ENCODE measurements at places on chromosomes 13 and 19.

DNA sequence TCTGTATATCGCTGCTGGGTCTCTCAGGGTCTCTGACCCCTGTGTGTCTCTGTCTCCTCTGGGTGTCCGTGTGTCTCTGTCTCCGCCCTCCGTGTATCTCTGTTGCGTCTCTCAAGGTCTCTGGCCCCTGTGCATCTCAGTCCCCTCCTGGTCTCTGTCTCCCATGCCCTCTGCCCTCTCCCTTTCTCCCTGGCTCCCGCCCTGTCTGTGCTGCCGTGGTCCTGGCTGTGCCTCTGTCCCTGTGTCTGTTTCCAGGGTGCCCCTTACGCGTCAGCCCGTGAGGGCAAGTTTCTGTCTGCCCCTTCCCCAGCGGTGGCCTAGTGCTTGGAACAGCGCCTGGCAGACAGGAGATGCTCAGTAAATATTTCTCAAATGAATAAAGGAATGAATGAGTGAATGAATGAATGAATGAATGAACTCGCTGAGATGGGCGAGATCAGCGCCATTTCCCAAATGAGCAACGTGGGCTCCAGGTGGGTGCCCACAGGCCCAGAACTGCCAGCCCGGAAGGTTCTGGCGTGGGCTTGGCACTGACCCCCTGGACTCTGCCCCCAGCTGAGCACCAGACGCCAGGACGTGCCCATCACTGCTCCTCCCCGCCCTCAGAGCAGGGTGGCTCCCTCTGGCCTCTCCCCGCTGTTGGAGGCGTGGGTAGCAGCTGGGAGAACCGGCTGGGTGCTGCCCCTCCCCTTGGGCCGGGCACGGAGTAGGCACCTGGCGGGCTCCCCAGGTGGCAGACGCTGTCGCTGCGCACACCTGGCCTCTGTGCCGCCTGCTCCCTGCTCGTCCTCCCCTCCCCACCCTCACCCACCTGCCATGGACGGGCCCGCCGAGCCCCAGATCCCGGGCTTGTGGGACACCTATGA lies at the start of gene SULT2B1:
Gene SULT2B1, plus strand, starts transcription at position 736 of the 866 bp plus-strand sequence. Its CDS starts 81 bp downstream, at position 817.
- no peak for DNase-seq

GRCh38 chr13:113540523-113540922 lies 44.0 kb upstream of the TFDP1 start:
- DNase-seq = no peak

- no peak for DNase-seq
These were observed 78.8 kb downstream of the MAP4K1 start for GRCh38 chr19:38538793-38539528.

- no peak for DNase-seq
These were observed 7.3 kb downstream of the TNFSF14 start for GRCh38 chr19:6662702-6663101.

- no peak for DNase-seq
These were observed 28.8 kb downstream of the SPRY2 start for GRCh38 chr13:80312012-80312704.

DNA sequence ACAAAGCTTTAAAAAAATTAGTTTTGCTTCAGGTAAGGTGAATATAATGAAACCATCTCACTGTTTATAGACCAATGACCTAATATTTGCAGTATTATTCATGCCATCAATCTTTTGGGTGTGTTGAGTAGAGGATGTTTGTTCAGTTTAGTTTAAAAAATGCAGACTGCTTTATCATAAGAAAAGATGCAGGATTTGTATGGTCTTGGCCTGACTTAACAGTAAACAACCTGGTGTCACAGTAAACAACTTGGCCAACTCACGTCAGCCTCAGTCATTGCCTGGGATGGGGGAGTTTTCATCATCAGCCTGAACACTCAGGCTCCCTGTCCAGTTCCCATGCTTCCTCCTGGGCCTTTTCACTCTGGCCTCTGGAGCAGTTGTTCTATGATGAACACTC lies 55.1 kb downstream of the LMO7 start:
- DNase-seq = no peak

DNA sequence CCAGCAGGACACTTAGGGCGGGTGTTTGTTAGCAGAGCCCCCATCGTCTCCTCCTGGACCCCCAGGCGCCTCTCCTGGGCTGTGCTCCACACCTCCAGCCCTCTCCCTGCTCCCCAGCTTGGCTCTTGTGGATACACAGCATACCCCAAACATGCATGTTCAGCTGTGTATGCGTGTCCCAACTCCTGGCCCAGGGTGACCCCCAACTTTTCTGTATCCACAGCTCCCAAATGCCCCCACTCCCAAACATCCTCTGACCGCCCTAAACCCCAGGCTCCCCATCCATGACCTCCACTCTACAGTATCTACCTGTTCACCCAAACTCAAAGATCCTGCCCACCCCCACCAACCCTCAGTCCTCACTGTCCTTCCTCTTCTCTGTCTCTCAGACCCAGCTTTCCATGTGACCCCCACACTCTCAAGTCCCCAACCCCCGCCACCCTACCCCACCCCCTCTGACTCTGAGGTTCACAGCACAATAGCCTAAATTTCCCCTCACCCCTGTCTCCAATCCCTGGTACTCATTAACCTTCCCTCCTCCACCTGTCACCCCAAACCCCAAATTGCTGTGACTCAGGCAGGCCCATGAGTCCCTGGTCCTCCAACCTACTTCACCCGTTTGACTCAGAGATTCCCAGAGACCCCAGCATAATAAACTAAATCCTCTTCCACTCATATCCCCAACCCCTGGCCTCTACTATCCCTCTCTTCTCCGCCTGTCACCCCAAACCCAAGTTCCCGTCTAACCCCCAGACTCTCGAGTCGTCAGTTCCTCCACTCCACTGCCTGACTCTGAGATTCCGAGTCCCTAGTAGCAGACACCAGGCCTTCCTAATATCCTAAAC lies 968 bp downstream of the UBE2M start:
- DNase-seq = no peak

DNA sequence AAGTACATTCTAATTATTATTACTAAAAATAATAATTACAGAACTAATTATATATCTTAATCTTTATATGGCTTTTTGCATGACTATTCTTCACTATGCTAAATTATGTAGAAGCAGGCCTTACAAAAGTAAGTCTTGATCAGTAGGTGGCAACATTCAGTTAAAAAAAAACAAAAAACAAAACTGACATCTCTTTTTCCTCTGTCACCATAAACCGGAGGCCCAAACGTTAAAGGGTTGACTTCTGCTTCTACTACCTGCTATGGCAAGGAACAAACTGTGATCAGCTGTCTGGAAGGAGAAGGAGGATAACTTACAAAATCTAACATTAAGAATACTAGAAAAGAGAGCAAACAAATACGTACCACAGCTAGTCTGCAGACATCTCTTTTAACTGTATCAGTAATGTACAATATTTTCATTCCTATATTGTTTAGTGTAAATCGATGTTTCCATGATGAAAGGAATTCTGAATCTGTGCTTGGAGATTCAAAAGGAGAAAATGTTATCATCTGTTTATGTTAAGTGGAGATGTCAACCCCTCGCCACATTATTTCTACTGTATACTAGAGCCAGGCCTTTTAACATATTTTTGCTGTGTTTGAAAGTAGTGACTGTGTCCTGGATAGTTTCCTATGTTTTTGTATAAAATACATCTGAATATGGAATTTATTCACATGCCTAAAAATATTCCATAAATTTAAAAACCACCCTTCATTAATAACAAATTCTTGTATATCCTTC lies 1525.4 kb downstream of the SLITRK1 start:
- no peak for DNase-seq

DNA sequence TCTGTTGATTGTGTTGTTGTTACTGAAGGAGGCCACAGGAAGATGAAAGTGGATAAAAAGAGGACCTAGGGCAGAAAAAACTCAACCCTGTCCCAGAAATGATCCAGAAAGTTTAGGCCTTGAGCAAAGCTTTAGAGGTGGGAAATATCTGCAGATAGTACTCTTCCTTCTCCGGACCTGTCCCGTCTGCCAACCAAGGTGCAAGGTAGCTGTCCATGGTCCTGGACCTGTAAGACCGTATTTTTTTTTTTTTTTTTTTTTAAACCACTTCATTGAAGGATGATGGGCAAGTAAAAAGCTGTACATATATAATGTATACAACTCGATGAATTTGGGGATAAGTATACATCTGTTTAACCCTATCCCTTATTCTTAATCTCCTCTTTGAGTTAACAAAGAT lies 225.9 kb downstream of the OLFM4 start:
- DNase-seq = no peak

DNA sequence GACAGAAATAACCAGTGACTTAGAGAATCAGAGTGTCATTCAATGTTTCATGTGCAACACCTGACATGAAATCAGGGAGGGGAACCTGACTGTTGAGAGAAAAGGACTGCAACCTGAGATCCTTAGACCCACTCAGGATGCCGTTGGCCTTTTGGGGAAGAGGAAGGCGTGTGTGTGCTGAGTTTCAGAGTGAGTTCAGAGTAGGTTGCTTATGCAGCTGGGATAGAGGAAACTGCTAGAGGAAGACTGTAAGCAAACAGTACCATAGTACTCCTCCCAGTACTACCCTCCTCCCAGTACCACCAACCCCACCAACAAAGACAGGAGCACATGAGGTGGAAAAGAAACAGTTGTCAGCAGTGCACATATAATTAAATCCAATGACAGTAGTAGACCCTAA lies 63.7 kb downstream of the KL start:
- no peak for DNase-seq

- no peak for DNase-seq
These were observed 62.3 kb downstream of the SGCG start for GRCh38 chr13:23243066-23243465.

GRCh38 chr13:88526186-88526852 lies 855.1 kb downstream of the SLITRK5 start:
- DNase-seq = no peak

DNA sequence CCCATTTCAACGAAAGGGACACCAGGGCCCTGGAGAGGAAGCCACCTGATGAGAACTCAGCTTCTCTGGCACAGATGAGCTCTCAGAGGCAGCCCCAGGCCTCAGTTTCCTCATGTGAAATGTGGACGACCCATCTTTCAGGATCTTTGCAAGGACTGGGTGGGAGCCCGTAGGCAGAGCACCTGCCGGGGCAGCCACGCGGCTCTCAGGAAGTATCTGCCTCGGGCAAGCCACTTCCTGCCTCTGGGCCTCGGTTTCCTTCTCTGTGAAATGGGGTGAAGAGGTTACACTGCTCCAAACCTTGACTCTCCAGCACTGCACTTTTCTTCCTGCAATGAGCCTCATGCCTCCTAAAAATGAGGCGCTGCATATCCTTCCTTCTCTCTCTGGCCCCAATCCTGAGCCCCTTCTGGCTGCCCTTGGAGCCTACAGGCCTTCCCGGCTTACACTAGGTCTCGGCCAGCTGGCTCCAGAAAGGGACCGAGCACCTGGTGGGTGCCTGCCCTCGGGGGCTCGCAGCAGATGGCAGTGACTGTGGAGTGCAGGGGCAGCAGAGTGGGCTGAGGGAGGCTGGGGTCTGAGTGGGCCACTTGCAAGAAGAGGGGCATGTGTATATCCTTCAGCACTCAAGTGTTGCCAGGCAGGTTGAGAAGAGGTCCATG lies 3.5 kb downstream of the SSBP4 start:
- no peak for DNase-seq

DNA sequence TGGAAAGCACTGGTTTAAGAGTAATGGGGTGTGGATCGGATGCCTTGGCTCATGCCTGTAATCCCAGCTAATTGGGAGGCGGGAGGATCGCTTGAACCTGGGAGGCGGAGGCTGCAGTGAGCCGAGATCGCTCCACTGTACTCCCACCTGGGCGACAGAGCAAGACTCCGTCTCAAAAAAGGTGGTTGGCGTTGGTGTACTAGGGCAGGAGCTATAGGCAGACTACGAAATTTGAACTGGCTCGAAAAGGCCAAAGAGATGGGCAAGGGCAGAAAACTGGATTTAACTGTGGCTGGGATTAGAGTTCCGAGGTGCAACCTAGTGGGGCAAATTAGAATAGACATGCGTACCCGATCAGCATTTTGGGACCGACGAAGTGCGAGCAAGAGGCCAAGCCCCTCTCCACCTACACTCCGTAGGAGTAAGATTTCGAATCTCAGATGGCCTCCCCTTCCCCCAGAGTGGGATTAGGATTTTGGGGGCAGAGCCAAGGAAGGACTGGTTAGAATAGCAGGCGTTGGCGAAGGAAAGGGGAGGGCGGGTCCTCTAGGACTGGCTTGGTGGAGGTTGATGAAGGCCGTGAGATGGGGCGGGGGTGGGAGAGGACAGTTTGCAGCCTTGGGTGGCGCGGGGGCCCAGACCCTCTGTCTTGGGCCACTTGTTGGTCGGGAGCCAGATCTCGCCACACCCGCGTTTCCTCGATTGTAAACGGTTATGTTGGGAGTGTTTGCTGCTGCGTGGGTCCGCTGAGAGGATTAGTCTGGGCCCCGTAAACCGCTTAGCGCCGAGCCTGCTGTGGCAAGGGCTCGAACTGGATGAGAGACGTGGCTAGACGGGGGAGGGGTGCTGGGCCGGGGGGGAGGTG lies 2.0 kb upstream of the INAFM1 start:
- DNase-seq = no peak

DNA sequence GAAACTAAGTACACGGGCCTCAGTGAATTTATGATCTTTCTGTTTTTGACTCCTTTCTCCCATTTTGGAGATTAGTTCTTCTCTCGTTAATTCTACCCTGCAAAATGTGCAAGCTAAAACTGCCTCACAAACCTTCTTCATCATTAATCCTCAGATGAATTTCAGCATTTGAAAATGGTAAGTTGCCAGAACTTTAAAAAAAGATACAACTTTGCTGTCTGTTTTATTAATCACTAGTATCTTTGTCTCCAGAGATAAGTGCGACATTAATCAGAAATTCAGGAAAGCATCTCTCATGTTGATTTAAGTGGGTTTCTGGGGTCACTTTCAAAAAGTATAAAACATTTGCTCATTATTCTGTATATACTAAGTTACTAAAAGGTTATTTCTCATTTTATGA lies 227.0 kb upstream of the RXFP2 start:
- no peak for DNase-seq

- DNase-seq = no peak
These were observed 45.8 kb downstream of the SOX1 start for GRCh38 chr13:112112534-112113276.

GRCh38 chr19:8357007-8357521 lies 6.9 kb upstream of the ANGPTL4 start:
- peak; percentile 40 for DNase-seq

GRCh38 chr13:40445557-40445990 lies 220.9 kb downstream of the FOXO1 start:
- DNase-seq = no peak
